Activated T-cell treated with anti-CD3 and anti-CD28 coated beads for 48 hours (primary cell): ENCODE measurements at places on chromosomes 7 and 10.
A peak's percentile ranks its signal among the peaks of the same experiment; 100 is the strongest.

DNA sequence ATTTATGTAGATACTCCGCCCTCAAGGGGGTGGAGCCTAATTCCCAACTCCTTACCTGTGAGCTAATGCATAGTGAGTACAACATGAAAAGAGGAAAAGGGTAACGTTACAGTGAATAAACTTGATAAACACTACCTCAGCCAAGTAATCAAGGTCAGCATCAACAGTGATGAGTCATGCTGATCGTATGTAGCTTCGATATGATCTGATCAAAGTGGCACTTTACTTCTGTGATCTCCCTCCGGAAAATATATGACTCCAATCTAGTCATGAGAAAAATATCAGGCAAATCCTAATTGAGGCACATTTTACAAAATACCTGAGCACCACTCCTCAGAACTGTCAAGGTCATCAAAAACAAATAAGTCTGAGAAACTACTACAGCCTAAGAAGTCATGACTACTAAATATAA lies 70.4 kb downstream of the VTI1A start:
- DNase-seq, result no peak

- DNase-seq, result no peak
These were observed 313.3 kb downstream of the TYW1 start for GRCh38 chr7:67309764-67310549.

- no peak for DNase-seq
These were observed 5.1 kb downstream of the SYNPO2L start for GRCh38 chr10:73650537-73651331.

DNA sequence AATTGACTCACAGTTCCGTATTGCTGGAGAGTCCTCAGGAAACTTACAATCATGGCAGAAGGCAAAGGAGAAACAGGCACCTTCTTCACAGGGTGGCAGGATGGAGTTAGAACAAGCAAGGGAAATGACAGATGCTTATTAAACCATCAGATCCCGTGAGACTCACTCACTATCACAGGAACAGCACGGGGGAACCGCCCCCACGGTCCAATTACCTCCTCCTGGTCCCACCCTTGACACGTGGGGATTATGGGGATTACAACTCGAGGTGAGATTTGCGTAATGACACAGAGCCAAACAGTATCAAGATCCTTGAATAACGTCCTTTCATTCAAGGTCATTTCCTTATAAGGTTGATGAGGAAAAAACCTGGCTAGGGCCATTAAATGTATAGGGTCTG lies 176.6 kb downstream of the TPK1 start:
- no peak for DNase-seq

DNA sequence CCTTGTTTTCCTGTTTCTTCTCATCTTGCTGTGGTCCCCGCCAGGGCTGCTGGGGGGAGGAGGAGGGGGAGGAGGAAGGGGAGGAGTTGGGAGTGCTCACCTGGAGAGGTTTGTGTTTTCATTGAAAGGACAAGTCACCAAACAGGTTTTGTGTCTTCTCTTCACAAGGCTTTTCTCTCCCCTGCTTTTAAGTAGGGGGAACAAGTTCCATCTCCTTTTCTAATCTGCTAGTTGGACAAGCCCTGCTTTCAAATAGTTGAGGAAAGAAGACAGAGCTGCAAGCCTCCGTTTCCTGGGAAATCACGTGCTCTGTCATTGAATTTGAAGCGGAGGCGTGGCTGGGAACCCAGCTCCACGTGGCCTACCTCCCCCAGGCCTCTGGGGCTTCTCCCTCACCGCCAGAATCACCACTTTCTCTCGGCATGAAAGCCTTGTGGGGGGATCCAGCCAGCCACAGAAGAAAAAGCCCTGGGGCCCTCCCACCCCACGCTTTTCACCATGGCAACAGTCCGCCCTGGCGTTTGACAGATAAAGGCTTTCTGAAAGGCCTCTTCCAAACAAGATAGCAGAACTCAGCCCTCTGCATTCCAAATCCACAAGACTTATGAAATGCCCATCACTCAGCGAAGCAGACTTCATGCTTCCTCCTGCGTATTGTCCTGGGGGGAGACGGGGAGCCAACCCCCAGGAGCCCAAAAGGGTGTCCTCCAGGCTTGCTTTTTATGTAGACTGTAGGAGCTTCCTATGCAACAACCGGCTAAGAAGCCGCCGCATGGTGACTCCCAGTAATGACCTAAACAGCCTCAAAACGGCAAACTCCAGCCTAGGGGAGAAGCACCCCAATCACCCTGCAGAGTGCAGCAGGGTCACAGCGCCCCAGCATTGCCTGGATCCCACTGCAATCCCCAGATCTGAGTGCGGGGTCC lies 51.7 kb downstream of the PROSER2 start:
- peak; percentile 47 for DNase-seq
